ENCODE measurements at places on chromosomes 2 and 18.
A peak's percentile ranks its signal among the peaks of the same experiment; 100 is the strongest.

- no peak for DNase-seq
Measured at GRCh38 chr18:65435534-65435933, 315.3 kb upstream of the CDH7 start.

- peak; percentile 55 for DNase-seq
Measured at GRCh38 chr2:149808556-149808955, 221.0 kb upstream of the MMADHC start.

GRCh38 chr18:32386471-32386870, 84.2 kb downstream of the GAREM1 start:
- no peak for DNase-seq

DNA sequence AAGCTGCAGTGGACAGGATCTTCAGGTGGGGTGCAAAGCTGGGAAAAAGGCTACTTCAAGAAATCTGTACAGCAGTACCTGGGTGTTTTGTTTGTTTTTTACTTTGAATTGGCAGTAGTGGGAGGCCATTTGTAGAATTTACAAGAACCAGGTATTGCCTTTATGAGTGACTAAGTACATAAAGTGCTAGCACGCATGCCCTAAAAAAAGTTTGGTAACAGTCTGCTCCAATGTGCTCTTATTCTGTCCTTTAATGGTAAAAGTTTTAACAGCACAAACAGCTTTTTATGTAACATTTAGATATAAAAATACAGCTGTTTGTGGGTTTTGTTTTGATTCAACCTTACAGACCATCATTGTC, 17.2 kb downstream of the REV1 start:
- DNase-seq, result no peak

DNA sequence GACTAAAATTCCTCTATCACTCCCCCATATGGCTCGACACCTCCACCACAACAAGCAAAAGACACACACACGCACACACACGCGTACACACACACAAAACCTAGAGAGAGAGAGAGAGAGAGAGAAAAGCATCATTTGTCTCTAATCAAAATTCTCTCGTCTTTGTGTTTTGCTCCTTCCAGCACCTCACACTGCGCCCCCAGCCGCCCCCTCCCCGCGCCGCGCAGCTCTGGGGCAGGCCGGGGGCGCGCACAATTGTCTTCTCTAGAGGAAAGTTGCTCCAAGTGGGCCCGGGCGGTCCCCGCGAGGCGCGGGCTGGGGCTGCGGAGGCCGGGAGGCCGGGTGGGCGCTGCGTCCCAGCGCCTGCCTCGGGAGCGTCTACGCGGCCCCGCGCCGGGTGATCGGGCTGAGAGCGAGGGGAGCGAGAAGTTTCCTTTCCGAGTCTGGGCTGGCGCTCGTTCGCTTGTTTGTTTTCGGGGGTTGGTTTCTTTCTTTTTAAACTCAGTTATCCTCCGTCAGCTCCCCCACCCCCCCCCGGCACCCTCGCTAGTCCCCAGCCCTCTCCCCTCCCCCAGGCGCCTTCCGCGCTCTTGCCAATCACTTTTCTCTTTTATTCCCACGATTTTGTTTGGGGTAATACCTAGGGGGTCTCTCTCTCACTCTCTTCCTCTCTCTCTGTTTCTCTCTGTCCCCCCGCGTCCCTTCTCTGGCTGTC, 4.1 kb downstream of the ZEB2 start:
- DNase-seq, result peak; percentile 70

All from AG10803 (cell line).